ENCODE measurements at places on chromosomes 2 and 18. TPM values are rescaled to one million over a fixed set of nuclear protein-coding genes. Genes with fewer than 3 reads are reported as not detected.

- H3K27ac ChIP-seq: no peak overlapping the region
- H3K36me3 ChIP-seq: no peaks in the 10 kb centered on the region
- H3K4me1 ChIP-seq: no peaks in the 10 kb centered on the region
These were observed 67.4 kb downstream of the MYO3B start for GRCh38 chr2:170245312-170245711.

DNA sequence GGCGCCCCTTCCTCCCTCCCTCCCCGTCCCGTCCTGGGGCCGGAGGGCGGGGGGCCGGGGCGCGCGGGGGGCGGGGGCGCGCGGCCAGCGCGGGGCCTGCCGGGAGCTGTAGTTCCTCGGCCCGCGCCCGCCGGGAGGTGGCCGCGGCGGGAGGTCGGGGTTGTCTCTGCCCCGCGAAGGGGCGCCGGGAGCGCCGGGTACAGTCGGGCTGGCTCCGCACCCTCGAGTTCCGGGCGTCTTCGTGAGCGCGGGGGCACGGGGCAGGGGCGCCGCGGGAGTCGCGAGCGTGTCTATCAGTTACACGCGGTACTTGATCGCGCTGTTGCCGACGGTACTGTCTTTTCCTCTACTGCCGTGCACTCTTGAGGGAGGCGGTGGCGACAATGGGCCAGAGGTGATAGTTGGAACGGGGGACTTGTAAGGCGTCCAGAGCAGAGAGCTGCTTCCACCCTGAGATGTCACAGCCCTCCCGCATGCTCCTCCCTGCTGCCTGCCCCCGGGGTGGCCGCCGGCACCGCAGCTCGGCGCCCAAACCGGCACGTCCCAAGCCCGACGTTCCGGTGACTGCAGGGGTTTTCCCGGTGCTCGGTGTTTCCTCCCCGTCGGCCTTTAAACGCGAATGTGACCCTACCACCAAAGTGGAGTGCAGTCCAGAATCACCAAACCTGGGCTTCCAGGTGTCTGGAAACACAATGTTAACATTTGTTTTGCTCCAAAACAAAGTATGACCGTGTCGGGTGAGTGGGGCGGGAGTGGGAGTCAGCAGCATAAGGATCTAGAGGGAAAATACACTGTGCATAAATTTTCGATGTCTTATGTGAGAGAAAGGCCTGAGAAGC, at the start of gene PRKD3:
Gene PRKD3 (minus strand): TSS at position 48 of the 839 bp plus-strand sequence. CDS start 8,309 bp downstream, outside the sequence.
- peak within 1 kb of the TSS; percentile 97 for H3K27ac ChIP-seq
- H3K4me1 ChIP-seq: peaks cover 26% of the 10 kb centered on the region
- no peaks in the 10 kb centered on the region for H3K36me3 ChIP-seq
- H3K27me3 ChIP-seq: peaks cover 36% of the 10 kb centered on the region

DNA sequence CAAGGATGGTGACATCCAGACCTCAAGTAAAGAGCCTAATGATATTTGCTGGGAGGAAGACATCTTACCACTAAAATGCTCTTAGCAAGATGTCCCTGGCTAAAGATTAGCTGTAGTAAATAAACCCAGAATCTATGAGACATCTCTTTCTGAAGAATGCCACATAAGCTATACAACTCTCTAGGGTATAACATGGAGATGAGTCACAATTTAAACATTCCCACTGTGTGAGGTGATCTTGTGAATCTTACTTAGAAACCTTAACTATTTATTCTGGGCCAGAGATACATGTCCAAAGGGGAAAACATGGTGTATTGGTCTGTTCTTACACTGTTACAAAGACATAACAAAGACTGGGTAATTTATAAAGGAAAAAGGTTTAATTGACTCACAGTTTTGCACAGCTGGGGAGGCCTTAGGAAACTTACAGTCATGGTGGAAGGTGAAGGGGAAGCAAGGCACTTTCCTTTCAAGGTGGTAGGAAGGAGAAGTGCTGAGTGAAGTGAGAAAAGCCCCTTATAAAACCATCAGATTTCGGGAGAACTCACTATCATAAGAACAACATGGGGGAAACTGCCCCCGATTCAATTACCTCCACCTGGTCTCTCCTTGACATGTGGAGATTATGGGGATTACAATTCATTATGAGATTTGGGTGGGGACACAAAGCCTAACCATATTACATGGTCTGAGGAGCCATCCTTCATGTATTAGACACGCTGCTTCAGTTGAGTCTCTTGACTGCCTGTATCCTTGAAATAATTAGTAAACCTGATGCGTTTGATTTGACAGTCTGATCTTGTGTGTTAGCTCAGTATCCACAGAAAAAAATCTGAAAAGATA, 17.1 kb downstream of the KRCC1 start:
- H3K4me3 ChIP-seq: no peak overlapping the region
- H3K27me3 ChIP-seq: no peaks in the 10 kb centered on the region
- peaks cover 13% of the 10 kb centered on the region for H3K36me3 ChIP-seq

DNA sequence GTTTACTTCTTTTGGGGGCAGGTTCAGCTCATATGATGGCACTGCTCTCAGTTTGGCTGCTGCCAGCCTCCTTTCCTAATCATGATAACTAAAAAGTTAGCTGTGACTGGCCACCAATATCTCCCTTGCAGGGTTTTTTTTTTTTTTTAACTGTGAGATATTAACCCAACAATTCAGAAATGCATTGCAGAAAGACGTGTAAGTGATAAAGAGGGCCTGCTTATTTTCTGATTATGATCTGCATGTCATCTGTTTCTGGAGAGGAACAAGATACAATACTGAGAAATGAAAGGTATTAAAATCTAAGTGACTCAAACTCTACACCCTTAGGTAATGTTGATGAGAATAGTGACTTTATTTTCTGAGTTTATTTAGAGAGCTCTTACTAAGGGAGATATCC, 905.6 kb downstream of the SOCS6 start:
- H3K4me1 ChIP-seq: no peaks in the 10 kb centered on the region
- H3K4me3 ChIP-seq: no peak overlapping the region
- DNase-seq: no peak
- peaks cover 3% of the 10 kb centered on the region for H3K27me3 ChIP-seq
- H3K27ac ChIP-seq: no peak overlapping the region

- H3K4me1 ChIP-seq: peaks cover 13% of the 10 kb centered on the region
- no peak overlapping the region for H3K4me3 ChIP-seq
- H3K36me3 ChIP-seq: no peaks in the 10 kb centered on the region
- no peak for DNase-seq
- H3K27me3 ChIP-seq: no peaks in the 10 kb centered on the region
- no peak overlapping the region for H3K27ac ChIP-seq
These were observed 32.1 kb downstream of the PTGR3 start for GRCh38 chr18:75176849-75177248.

The INO80B gene
- total RNA-seq: 31.3 TPM

Data from neural crest cell (in vitro differentiated cells).